ENCODE measurements at places on chromosomes 5 and 9. TPM values are rescaled to one million over a fixed set of nuclear protein-coding genes. Genes with fewer than 3 reads are reported as not detected.
A peak's percentile ranks its signal among the peaks of the same experiment; 100 is the strongest.

GRCh38 chr5:134432677-134433359 is 21.1 kb upstream of the CDKN2AIPNL start:
- peak; percentile 59 for DNase-seq

DNA sequence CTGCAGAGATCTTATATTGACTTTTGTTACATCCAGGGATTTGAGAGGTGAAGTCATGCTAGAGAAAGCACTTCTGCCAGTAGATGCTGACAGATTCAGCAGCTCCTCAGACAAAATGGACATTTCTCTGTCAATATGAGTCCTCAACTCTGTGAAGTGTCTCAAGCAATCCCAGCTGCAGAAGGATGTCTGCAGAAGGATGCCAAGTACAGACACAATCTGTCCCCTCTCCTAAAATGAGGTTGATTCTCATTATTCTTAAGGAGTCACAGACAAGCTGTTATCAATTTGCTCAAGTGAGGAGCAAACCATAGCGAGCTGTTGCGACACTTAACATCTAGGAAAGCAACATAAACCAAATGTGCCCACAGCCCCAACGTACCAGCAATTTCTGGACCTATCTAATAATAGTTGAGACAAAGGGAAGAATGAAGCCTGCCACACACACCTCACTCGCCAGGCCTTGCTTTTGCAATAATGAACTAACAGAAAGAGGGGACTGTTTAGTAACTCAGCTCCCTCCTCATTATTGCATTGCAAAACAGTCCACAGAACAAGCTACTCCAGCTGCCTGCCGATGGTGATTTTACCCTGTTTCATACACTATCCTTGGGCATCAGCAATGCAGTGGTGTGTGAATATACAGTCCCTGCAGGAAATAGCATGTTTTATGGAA is 364.2 kb upstream of the PDE4D start:
- DNase-seq, result no peak

DNA sequence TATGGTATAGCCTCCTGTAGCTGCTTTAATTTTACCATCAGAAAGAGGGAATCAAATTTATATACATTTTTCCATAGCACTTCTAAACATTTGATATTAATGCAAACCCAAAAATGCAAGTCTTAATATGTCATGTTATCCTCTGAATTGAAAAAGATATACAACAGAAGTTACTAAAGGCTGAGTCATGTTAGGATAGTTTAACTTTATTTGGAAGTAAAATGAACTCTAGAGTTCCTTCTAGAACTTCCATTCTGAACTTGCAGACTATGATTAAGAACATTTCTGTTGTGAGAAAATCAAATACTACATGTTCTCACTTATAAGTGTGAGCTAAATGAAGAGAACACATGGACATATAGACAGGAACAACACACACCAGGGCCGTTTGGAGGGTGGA is 317.3 kb upstream of the PRR16 start:
- DNase-seq, result no peak

- no peak for DNase-seq
Observed at GRCh38 chr5:172623313-172623980, 17.6 kb upstream of the NEURL1B start.

GRCh38 chr5:14362491-14362890 is 219.1 kb upstream of the OTULINL start:
- DNase-seq, result no peak

DNA sequence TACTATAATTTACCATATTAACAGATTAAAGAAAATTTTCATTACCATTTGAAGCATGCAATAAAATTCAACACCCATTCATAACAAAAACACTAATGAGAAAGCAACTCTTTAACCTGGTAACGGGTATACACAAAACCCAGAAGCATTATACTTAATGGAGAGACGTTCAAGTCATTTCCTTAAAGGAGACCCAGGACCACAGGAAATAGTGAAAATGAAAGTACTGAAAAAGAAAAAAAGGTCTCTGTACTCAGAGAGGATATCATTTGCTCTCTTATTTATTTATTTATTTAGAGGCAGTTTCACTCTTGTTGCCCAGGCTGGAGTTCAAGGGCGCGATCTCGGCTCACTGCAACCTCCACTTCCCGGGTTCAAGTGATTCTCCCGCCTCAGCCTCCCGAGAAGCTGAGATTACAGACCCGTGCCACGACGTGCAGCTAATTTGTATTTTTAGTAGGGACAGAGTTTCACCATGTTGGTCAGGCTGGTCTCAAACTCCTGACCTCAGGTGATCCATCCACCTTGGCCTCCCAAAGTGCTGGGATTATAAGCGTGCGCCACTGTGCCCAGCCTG is 61.6 kb downstream of the SETX start:
- DNase-seq, result no peak

GRCh38 chr9:96195541-96195940 is 106.4 kb downstream of the HSD17B3 start:
- DNase-seq, result no peak

DNA sequence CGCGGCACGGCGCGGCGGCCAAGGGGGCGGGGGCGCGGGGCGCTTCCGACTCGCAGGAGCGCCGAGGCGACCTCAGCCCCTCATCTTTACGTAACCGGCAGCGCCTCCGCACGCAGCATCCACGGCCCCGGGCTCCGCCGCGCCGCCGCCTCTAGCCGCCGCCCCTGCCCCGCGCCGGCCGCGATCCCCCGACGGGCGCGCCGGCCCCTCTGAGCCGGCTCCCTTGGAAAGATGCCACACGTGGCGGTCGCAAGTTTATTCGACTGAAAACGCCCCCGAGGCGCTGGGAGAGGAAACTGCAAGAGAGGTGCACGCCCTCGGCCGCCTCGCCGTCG is 1.0 kb downstream of the KLF9 start:
- no peak for DNase-seq

GRCh38 chr5:16502866-16503265 is 37.3 kb upstream of the ZNF622 start:
- DNase-seq, result no peak

- DNase-seq, result peak; percentile 40
Observed at GRCh38 chr5:108749128-108749861, 1.6 kb downstream of the FER start.

DNA sequence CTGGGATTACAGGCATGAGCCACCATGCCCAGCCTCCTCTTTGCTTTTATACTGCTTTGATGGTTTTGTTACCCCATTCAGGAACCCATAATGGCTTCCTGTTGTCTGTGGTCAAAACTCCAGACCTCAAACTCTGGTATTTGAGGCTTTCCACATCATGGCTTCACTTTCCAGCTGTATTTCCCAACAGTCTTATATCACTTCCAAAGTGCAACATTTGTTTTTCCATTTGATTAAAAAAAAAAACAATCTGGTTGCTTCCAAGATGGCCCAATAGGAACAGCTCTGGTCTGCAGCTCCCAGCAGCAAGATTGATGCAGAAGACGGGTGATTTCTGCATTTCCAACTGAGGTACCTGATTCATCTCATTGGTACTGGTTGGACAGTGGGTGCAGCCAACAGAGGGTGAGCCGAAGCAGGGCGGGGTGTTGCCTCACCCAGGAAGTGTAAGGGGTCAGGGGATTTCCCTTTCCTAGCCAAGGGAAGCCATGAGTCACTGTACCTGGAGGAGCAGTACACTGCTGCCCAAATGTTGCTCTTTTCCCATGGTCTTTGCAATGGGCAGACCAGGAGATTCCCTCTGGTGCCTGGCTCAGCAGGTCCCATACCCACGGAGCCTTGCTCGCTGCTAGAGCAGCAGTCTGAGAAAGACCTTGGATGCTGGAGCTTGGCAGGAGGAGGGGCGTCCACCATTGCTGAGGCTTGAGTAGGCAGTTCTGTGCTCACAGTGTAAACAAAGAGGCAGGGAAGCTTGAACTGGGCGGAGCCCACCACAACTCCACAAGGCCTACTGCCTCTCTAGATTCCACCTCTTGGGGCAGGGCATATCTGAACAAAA is 458.4 kb downstream of the KDM4C start:
- peak; percentile 49 for DNase-seq

GRCh38 chr9:2060424-2060823 is 45.3 kb downstream of the SMARCA2 start:
- DNase-seq, result no peak

DNA sequence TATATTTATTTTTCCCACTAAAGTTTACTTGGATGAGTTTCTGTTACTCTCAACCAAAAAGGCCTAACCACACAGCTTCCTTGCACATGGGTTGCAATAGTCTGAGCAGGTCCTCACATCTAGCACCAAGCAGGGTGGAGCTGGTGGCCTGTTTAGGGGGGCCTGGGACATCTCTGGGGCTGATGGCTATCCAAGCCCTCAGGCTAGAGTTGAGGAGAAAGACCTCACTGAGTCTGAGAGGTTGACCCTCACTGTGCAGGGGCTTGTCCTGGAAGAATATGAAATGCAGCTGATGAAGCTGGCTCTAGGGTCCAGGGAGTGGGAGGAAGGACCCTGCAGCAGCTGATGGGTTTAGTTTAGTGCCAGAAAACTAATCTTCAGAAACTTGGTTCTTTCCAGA is 217.1 kb upstream of the MVB12B start:
- DNase-seq, result no peak

DNA sequence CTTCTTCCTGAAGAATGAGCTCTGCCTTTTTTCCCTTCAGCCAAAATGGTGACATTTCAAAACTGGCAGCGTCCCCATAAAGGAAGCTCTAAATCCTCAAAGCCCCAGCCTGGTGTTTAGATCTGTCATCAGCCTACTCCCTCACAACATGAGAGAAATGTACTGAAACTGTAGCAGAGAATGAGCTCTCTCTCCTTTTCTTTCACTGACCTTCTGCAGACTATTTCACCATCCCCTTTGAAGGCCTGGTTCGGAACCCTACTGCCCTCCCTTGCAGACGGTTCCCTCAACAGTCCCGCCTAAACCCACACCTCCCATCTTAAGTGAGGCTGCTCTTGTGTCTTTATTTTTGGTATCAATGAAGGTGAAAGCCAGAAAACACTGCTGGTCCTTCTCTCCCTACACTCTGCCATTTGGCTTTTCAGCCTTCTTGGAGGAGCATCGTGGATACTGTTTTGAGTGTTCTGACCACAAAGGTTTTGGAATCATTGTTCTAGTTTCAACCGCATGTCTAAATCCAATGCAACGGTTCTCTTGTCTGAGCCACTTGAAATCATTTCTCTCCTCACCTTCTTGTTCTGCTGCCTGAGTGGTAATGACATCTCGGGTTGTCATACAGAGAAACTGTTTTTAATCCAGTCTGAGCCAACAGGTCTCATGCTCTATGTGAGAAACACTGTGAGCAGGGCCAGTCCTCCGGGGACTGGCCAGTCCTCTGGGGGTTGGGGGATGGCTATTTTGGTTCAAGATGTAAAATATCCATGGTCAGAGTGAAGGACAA is 39.0 kb downstream of the ITK start:
- no peak for DNase-seq

DNA sequence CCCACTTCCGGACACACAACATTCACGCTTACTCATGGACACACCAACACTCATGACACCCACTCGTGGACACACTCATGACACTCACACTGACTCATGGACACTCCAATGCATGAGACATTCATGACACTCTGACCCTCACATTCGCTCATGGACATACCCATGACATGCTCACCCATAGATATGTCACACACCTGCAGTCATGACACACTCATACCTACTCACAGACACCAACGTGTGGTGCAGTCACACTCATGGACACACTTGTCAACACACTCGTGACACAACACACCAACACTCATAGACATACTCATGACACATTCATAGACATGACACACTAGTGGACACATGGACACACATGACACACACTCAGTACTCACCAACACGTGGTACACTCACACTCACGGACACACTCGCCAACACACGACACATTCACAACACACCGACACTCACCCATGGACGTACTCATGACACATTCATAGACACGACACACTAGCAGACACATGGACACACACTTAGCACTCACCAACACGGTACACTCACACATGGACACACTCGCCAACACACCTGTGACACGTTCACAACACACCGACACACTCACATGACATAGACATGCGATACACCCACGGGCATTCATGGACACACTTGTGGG is 73.4 kb downstream of the PHF2 start:
- DNase-seq, result no peak

- no peak for DNase-seq
Observed at GRCh38 chr5:128074171-128074570, 9.4 kb upstream of the SLC12A2 start.

- peak; percentile 24 for DNase-seq
Observed at GRCh38 chr5:112203229-112203628, 215.8 kb downstream of the EPB41L4A start.

DNA sequence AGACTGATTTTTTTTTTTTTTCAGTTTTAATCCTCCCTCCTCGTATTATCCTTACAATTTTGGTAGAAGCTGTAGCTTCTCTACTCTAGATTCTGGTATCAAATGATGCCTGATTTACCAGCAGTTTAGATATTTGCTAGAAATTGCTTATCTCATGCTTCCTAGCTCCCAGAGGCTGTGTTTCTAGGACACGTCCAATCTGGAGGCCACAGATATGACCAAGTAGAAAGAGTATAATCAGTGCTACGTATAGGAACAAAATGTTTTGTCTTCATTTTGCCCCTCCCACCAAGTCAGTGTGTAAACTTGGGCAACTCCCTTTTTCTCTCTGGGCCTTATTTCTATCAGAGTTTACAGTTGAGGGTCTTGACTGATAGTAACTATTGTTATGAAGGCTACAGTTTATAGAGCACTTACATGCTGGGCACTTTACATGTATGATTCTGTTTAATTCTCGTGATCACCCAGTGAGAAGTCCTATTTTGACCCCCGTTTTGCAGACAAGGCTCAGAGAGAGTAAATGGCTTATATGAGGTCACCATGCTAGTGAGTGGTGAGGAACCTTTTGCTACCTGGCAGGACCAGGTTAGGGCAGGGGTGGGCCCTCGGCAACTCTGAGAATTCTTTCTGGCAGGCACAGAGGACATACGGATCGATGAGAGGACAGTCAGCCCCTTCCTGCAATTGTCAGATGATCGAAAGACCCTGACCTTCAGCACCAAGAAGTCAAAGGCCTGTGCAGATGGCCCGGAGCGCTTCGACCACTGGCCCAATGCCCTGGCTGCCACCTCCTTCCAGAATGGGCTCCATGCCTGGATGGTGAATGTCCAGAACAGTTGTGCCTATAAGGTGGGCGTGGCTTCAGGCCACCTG is 7.6 kb downstream of the HDHD3 start:
- no peak for DNase-seq

SPAAR gene
- 0.31 TPM for total RNA-seq

ZNF883 gene
- not detected for total RNA-seq

TXNDC8 gene
- total RNA-seq, result not detected

PGGT1B gene
- total RNA-seq, result 11.9 TPM

ZBTB5 gene
- total RNA-seq, result 8.9 TPM

UBE2R2 gene
- 16.0 TPM for total RNA-seq

ABLIM3 gene
- 15.9 TPM for total RNA-seq
